Ascending aorta (tissue), 2 donors: ENCODE measurements at places on chromosomes 7 and 10.

- DNase-seq, result no peak
- H3K27me3 ChIP-seq, result no peaks in the 10 kb centered on the region
- H3K36me3 ChIP-seq, result no peaks in the 10 kb centered on the region
- no peak overlapping the region for H3K27ac ChIP-seq
- no peak overlapping the region for H3K4me3 ChIP-seq
Measured at GRCh38 chr7:44156453-44157010, 15.4 kb upstream of the MYL7 start.

DNA sequence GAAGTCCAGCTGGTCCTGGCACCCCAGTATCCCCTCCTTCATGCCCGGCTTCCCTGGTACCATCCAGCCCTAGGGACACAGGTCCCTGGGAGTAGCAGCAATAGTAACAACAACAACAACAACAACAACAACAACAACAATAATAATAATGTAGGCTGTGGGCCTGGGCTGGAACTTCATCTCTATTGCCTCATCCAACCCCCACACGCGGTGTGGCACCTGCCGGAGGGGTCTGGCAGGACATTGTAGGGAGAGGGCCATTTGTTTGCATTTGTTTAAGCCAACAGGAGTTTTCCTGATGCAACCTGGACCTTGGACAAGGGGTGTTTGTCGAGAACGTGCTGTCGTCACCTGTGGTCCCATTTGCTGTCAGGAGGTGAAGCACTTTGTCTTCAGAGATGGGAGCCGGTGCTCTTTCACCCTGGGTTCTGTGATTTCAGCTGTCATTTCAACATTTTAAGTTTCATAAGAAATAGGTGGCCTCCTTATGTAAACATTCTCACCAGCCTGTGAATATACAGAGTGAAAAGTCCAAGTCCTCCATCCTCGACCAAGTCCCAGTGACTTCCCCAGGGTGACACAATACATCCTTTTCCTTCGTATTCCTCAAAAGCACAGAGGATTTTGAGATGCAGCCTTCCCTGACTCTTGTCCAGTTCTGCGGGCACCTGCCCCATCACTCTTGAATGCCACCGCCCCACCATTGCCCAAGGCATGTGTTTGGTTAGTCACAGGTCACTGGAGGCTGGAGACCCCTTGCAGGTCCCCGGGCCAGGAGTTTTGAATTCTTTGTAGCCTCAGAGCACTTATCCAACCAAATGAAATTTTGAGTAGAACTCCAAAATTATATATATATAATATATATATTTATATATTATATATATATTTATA, 9.2 kb downstream of the LHPP start:
- no peaks in the 10 kb centered on the region for H3K27me3 ChIP-seq
- H3K27ac ChIP-seq, result no peak overlapping the region
- H3K4me1 ChIP-seq, result no peaks in the 10 kb centered on the region
- H3K36me3 ChIP-seq, result no peaks in the 10 kb centered on the region
- no peak for DNase-seq
- H3K4me3 ChIP-seq, result no peak overlapping the region

DNA sequence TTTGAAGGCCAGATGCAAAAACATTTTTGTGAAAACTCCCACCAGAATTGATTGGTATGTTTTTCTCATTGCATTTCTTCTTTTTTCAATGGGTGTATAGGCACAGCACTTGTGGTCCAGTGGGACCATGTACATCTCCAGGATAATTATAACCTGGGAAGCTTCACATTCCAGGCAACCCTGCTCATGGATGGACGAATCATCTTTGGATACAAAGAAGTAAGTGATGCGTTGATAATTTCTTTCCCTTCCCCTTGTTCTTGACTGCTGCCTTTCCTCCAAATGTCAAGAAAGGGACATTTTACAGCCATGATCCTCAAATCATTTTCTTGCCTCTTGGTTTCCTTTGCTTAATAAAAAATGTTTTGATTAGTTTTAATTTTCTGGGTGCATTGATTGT, 331.5 kb downstream of the PLXDC2 start:
- no peaks in the 10 kb centered on the region for H3K27me3 ChIP-seq
- no peak for DNase-seq
- no peaks in the 10 kb centered on the region for H3K4me1 ChIP-seq
- H3K27ac ChIP-seq, result no peak overlapping the region

- DNase-seq, result no peak
- H3K27ac ChIP-seq, result no peak overlapping the region
- no peaks in the 10 kb centered on the region for H3K4me1 ChIP-seq
Measured at GRCh38 chr7:139587535-139587934, 64.0 kb downstream of the CLEC2L start.

DNA sequence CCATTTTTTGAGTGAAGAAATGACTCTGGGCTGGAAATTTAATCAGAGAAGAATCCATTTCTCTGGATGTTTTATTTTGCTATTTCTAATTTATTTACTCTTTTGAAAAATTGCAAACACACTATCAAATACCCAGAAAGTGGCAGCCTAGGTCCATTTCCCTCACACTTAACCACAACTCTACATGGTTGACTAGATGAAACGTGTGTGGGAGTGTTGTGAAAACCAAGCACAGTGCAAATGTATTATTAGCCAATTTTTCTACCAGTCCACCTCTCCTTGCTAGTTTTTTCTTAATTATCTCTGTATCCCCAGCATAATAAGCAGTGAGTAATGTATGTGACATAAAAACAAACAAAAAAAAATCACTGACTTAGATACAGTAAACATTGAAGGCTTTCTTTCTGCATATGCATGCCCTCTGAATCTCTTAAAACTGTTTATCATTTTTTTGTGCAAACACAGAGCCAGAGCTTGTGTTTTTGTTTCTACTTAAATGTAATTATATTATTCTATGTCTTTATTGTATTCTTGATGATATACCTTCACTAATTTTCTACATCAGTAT, 30.9 kb downstream of the SCIN start:
- no peak for DNase-seq
- no peak overlapping the region for H3K27ac ChIP-seq
- no peak overlapping the region for H3K4me3 ChIP-seq
- H3K27me3 ChIP-seq, result no peaks in the 10 kb centered on the region
- no peaks in the 10 kb centered on the region for H3K4me1 ChIP-seq
